CD8-positive, alpha-beta T cell (primary cell): ENCODE measurements at places on chromosomes 6 and 20. TPM values are rescaled to one million over a fixed set of nuclear protein-coding genes. Genes with fewer than 3 reads are reported as not detected.

DNA sequence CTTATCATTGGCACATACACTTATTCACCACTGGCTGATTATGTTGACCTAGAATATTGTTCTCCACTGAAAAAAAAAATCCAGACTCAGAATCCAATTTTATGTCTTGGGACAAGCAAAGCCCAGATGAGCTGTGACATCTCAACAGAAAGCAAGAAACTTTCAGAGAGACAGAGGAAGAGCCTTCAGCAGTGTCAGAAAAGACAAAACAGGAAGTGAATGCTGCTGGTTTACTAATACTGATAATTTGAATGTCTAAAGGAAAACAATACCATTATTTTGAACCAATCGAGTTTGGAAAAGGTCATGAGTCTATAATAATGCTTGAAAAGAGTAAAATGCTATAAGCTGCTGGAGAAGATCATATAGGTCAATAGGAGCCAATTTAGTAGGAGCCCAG, 179.8 kb upstream of the RIMS1 start:
- DNase-seq, result no peak

DNA sequence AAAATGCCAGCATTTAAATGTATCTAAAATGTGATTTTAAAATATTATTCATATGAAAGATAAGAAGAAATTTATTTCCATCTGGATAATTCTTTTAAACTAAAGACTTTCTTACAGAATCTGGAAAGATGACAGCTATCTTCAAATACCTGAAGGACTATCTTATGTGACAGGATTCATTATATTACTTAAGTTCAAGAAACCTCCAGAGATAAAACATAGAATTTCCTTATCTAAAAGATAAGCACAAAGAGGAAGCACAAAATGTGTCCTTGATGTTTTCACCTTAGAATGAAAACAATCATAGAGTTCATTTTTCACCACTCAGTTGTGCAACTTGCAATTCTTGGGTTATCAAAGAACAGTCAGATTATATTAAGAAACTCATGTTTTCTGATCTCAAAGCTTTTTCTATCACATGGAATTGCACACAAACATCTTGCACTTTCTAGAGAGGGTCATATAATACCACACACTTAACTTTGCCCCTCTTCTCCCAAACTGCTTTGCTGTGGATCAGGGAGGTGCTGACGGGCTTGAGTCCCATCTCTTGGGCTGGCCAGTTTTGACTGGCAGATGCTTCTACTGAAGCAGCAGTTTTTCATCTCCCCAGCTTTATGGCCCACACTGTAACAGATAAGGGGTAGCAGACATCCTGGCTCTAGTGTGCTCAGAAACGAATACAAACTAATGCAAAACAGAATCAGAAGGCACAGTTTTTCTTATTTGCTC, 467.4 kb downstream of the CDC5L start:
- no peak for DNase-seq

Gene TPX2
- total RNA-seq, result 0.62 TPM

Gene CEP162
- 2.6 TPM for total RNA-seq
